ENCODE measurements at places on chromosomes 12 and 14.
A peak's percentile ranks its signal among the peaks of the same experiment; 100 is the strongest.

GRCh38 chr12:17020765-17021164, 414.8 kb upstream of the LMO3 start:
- no peak for DNase-seq

- no peak for DNase-seq
Measured at GRCh38 chr12:40832668-40833067, 140.4 kb downstream of the CNTN1 start.

GRCh38 chr14:29636870-29637269, 290.8 kb downstream of the PRKD1 start:
- DNase-seq, result no peak

- no peak for DNase-seq
Measured at GRCh38 chr12:95504140-95504539, 30.2 kb downstream of the METAP2 start.

DNA sequence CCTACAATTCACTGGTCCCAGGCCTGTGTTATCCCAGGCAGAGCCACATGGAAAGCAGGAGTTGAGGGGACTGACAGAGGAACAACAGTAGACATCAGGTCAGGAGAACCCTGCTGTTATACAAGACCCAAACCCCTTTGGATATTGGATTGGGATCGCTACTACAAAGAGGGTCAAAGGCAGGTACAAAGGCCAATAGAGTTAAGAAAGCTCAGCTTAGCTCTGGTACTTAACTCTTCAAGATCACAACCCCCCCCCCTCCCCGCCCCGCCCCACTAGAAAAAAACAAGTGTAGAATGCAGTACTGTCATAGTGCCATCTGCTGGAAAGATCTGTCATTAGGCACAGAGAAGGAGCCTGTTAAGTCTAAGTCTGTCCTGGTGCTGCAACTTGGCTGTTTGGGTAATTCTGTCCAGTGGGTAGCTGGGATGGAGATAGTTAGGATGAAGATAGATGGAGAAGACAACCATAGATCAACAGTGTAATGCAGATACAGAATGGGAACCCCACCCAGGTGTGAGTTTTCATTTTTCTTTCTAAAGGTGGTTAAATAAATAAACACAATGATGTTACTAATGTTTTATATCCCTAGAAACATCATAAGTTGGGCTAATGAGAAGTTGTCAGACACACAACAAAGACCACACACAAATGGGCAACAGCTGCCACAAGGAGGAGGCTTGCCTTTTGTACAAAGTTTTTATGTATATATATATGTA, 17.2 kb downstream of the REM2 start:
- peak; percentile 5 for DNase-seq

- DNase-seq, result no peak
Measured at GRCh38 chr14:105532735-105533141, 6.4 kb downstream of the TMEM121 start.

DNA sequence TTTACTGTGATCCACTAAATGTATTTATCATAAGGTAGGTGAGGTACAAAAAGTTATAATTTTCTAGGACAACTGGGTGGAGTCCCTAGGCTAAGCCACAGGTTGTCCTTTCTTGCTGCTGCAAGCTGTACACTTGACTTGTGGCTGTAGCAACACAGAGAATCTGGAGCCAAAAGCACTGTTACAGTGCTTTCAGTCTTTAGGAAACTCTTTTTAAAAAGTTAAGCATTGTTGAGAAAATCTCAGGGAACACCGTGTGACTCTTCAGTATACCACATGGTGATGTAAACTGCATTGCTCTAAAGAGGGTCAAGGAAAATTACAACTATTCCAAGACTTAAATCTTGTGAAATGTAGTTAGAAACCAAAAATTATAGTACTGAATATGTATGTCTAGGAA, 11.4 kb downstream of the SLC15A5 start:
- DNase-seq, result no peak

GRCh38 chr12:103441437-103442181, 54.2 kb downstream of the C12orf42 start:
- DNase-seq, result no peak

DNA sequence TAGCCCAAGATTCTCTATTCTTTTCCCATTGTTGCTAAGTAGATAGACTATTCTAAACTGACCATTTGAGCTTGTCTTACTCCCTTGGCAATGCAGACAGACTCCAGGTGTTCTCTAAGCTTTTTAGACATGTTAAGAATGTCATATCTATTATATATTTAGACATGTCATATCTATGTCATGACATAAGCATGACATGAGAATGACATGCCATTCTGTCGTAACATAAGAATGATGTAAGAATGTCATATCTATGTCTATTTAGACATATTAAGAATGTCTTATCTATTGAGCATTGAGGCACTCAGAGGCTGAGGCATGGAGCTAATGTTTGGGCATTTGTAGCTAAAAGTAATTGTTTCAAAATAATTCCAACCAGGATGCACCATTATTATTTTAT, 277.3 kb upstream of the ATP2B1 start:
- DNase-seq, result no peak

DNA sequence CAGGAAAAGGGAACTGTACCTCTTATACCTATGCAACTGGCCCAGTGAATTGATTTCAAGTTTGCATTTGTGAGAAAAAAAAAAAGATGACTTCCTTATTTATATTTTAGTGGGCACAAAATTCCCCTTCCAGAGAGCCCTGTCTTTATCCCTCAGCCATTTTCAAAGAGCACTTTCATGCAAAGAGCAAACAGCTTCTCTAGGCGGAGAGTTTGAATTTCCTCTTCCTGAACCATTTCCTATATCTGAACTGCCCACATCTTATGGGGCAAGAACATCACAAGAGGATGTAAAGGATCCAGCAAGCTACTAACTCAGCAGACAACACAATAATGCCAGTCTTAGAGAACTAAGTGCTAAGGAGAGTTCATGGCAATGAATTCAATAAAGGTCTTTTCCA, 22.3 kb upstream of the PLXNC1 start:
- DNase-seq, result peak; percentile 85

DNA sequence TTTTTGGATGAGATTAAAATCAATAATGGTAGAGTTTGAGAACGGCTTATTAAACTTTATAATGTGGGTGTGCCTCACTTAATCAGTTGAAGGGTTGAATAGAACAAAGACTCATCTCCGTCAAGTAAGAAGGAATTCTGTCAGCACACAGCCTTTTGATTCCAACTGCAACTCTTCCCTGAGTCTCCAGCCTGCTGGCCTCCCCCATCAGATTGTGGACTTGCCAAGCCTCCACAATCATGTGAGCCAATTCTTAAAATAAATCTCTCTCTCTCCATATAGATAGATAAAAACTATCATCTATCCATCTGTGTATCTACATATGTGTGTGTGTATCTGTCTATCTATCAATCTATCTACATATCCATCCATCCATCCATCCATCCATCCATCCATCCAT, 127.4 kb upstream of the BTG1 start:
- no peak for DNase-seq

DNA sequence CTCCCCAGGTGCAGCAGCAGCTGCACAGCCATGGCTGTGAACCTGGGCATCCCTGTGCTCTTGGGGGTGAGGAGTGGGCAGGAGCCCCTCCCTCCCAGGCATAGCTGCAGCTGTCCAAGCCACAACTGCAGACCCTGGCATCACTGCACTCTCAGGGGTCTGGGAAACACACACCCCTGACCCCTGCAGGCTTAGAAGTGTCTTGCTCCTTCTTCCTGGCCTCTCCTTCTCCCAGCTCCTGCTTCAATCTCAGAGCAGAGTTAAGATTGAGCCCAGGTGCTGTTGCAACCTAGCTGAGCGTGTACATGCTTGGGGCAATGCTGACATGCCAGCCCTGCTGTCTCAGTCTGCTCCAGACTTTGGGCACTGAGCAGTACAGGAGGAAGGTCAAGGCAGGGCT, 833.6 kb downstream of the FLRT2 start:
- no peak for DNase-seq

DNA sequence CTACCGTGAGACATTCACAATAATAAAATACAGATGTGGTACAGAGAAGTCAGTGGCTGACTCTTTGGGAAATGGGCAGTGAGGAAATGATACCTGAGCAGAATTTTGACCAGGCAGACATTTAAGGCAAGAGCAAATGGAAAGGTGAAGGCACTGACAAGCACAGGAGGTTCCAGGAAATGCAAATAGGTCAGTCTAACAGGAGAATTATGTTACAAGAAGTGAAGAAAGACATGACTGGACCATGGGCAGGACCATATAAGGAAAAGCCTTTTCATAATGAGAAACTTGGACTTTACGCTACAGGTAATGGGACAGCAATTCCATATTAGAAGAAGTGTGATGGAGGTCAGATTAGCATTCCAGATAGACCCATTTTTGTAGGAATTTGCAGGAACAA, 338.9 kb downstream of the PDZRN4 start:
- DNase-seq, result no peak
